ENCODE measurements at places on chromosomes 4 and X.
A peak's percentile ranks its signal among the peaks of the same experiment; 100 is the strongest.

GRCh38 chr4:96134806-96135205 lies 294.9 kb downstream of the PDHA2 start:
- DNase-seq = no peak

DNA sequence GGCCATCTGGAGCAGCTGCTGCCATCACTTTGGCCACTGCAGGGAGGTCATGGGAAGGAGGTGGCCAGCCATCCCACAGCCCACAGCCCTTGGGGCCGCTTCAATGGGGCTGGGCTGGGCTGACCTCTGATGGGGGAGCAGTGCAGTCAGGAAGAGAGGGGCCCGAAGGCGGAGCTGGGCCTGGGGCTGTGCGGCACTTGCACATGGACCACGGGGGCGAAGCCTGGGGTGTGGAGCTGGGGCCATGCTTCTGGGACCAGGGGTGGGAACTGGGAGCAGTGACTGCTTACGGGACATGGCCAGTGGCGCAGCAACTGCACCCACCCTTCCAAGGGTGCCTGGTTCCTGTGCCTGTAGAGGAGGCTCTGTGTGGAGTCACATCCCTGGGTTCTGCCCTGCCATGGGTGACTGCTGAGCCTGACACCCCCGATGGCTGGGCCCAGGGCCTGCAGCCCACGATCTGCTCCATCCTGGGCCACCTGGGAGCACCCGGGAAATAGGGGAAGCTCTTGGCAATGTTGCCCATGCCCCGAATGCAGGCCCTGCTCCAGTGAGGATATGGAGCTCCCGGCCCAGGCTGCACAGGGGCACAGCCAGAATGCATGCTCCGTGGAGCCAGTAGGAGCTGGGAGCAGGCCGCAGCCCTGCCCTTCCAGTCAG lies 22.4 kb upstream of the SULT1B1 start:
- DNase-seq = no peak

DNA sequence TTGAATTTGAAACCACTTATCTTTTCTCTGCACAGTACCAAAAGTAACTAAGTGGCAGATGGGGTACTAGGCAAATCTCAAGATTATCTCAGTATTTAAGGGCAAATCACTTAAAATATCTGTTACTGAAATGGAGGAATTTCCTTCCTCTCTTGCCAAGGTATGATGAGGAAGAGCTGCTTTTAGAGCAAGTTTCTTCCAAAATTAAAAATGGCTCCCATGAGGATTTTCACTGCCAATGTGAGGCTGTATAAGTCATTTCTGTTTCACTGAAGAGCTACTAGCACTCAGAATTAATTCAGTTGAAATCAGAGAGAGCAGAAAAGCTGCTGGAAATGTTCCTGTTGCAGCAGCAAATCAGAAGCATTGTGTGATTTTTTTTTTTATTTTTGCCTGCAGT lies 43.4 kb downstream of the GABRB1 start:
- DNase-seq = no peak

DNA sequence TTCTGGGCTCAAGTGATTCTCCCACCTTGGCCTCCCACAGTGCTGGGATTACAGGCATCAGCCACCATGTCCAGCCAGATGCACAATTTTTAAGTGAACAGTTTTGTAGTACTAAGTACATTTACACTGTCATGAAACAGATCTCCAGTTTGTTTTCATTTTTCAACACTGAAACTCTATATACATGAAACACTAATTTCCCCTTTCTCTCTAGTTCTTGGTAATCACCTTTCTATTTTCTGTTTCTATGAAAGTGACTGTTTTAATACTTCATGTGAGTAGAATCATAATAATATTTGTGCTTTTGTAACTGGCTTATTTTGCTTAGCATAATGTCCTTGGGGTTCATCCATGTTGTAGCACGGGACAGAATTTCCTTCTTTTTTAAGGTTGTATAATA lies 237.4 kb downstream of the CAMK2D start:
- no peak for DNase-seq

GRCh38 chr4:56099378-56099786 lies 150.6 kb downstream of the CEP135 start:
- DNase-seq = no peak

GRCh38 chr4:138217567-138217966 lies 24.6 kb downstream of the SLC7A11 start:
- no peak for DNase-seq

DNA sequence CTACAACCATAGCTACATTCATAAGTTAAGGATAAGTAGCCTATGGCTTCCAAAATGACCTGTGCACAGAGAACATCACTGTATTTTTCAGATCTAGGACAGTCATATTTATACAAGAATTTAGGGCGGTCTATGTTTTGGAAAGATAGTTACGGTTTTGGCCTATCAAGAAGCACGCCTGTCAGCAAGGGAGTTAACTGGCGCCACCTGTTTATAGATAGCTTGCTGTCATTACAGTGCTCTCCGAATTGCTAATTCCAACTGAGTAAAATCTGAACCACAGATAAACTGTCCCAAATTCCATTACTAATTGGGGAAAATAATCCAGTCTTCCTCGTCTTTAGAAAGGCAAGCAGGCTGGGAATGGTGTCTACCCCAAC lies 646 bp downstream of the ABCB7 start:
- no peak for DNase-seq

GRCh38 chrX:14673764-14674163 lies 144.4 kb downstream of the GLRA2 start:
- DNase-seq = no peak

DNA sequence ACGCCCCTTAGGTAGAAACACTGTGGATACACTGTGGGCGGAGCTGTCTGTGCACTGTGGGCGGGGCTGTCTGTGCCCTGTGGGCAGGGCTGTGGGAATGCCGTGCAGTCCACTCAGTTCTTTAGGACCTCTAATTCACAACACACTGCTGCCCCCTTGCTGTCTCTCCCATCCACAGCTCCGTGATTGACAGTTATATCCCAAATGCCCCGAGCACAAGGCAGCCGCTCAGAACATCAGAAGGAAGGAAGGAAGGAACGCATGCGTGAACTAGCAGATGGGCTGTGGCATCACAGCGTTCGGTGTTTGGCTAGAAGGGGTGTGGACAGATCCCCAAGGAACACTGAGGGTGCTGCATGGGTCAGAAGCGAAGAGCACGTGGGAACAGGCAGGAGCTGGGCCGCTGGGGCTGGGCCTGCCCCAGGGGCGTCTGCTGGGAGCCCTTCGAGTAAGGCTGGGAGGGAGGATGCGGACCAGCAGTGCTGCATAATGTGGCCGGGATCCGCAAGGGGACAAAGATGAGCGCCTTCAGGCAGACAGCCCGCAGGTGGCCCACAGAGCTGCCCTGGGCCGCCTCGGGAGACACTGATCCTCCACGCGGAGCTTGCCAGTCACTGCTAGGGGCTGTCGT lies 29.8 kb downstream of the ACOX3 start:
- DNase-seq = peak; percentile 71

DNA sequence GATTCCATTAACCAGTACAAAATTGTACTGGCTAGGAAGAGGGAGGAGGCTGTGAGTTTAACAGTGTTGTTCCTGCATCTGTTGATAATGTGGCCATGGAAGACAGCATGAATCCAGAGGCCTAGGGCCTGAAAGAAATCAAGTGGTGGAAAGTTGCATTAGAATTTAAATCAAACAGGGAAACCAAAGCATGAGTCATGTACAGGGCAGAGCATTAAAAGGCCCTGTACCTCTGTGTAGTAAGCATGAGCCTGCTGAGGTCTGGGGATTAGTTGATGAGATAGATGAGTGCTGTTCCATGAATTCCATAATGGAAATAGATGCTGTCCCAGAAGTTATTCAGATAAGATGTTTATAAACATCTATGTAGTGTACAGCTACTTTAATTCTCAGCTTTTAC lies 58.3 kb downstream of the MID1IP1 start:
- DNase-seq = no peak

DNA sequence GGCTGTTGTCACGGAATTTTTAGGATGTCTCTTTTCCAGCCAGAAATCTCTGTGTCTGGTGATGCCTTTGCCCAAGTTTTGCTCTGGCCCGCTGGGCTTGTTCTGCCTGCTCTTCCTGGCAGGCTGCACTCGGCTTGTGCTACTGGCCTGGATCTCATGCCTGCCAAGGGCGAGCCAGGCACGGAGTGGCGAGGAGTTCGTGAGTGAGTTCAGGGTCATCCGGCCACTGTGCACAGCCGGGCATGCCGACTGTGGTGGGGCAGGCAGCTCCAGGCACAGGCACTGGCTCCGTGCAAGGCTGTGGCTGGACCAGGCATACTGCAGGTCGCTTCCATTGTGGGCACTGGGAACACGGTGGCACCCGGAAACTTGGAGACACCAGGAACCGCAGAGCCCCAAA lies 129.1 kb downstream of the ARHGAP10 start:
- no peak for DNase-seq

Measured in NT2/D1 (cell line).